ENCODE measurements at places on chromosomes 5 and 9.
A peak's percentile ranks its signal among the peaks of the same experiment; 100 is the strongest.

GRCh38 chr9:33128570-33128969 is 38.6 kb downstream of the B4GALT1 start:
- DNase-seq, result no peak

DNA sequence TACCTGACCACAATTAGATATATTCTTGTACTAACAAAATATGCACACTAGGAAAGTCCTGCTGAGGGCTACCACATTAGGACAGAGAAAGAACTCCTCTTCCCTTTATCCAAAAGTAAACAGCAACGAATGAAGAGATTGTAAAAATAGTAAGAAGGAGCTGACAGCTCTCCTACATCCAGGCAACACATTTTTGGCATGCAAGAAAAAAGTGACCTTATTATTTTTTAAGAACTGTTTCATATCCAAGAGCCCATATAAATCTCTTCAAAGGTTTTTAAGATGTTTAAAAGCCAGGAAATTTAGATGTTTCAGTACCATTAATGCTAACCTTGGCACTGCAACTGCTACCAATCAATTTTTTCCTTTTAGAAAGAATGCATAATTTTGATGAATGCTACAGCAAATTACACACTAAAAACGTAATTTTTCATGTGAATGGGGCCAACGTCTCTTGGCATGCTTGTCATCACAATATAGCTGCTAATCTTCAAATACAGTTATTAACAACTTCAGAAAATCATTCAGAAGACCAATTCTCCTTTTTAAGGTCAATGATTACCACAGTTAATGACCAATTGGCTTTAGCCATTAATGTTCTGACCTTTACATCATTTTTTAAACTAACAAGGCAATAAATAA is 132.0 kb downstream of the FBXL17 start:
- no peak for DNase-seq

- no peak for DNase-seq
These were observed 5.1 kb downstream of the BHMT2 start for GRCh38 chr5:79074641-79075040.

DNA sequence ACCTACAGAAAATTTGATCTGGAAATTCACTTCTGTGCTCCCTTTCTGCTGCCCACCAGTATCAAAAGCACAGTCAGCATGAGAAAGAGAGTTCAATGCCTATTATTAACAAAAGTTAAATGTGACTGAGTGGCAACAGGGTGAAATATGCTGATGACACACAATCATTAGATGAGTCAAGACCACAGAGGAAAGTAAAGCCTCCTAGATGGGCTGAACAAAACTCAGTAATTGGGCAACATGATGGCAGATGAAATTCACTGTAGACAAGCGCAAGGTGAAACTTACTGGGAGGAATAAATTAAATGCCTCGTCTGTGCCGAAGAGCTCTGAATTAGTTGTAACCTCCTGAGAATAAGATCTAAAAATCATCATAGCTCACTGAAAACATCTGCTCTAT is 752.8 kb downstream of the IRX1 start:
- DNase-seq, result no peak

GRCh38 chr5:44334622-44335021 is 54.6 kb downstream of the FGF10 start:
- DNase-seq, result no peak

GRCh38 chr5:89128092-89128491 is 245.1 kb upstream of the MEF2C start:
- peak; percentile 84 for DNase-seq

DNA sequence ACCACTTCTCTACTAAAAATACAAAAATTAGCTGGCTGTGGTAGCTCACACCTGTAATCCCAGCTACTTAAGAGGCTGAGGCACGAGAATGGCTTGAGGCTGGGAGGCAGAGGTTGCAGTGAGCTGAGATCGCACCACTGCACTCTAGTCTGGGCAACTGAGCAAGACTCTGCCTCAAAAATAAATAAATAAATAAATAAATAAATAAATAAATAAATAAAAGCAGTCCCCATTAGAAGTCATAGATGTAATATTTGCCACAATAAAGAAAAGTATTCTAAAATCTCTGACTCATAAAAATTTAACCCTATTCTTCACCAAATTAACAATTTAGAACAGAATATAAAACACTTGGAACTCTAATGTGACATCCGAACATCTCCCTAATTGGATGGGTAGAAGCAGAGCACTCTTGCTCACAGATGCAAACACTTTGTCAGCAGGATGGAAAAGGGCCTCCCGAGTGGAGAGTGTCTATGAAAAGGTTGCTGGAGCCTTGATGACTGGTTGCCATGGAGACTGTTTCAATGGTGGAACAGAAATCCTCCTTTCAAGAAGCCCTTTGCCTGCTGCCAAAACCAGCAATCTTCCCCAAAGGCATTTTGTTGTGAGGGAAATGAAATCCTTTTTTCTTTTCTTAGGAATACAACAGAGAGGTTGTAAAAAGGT is 38.9 kb upstream of the TRAF1 start:
- no peak for DNase-seq

GRCh38 chr5:109823597-109823996 is 133.9 kb downstream of the MAN2A1 start:
- DNase-seq, result no peak

GRCh38 chr5:103498211-103498610 is 64.4 kb downstream of the NUDT12 start:
- DNase-seq, result no peak

DNA sequence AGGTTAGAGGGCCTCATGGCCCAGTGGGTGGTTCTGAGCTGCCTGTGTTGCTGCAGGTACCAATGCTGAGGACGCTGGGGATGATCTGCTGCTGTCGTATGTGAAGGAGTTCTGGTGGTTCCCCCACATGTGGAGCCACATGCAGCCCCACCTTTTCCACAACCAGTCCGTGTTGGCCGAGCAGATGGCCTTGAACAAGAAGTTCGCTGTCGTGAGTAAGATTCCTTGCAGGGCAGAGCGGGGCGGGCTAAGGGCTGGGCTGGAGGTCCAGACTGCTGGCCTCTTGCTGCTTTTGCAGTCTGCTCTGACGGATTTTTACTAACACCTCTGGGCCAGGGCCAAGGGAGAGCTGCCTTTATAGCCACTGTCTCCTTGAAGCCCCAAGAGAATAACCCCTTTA is 26.9 kb downstream of the NDST1 start:
- no peak for DNase-seq

GRCh38 chr9:38342096-38342495 is 50.4 kb upstream of the ALDH1B1 start:
- no peak for DNase-seq

GRCh38 chr5:58507715-58508114 is 16.5 kb downstream of the GAPT start:
- no peak for DNase-seq

- no peak for DNase-seq
These were observed 110.2 kb downstream of the NSG2 start for GRCh38 chr5:174155706-174156105.
